ENCODE measurements at places on chromosomes 7 and 10.

GRCh38 chr7:98722402-98722801, 105.3 kb downstream of the NPTX2 start:
- no peak for DNase-seq

- no peak for DNase-seq
Measured at GRCh38 chr7:42978496-42978895, 46.3 kb downstream of the MRPL32 start.

DNA sequence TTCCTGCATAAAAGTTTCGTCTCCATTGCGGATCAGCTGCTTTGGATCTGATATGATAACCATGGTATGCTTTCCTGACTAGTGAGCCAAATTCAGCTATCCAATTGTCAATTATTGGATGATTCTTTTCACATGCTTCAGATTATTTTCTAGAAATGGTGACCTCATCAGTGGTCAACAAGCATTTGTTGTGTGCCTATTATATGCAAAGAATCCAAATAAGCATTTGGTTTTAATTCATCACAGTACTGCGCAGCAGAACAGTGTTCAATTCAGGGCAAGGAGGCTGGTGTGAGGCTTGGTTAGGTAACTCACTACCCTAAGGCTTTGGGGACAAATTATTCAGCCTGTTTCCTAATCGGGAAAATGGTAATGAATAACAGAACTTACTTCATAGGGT, 200.5 kb downstream of the SKAP2 start:
- DNase-seq = peak; percentile 7

GRCh38 chr7:66910789-66911188, 10.2 kb upstream of the TMEM248 start:
- no peak for DNase-seq

- DNase-seq = no peak
Measured at GRCh38 chr10:35501923-35502322, 103.2 kb upstream of the GJD4 start.

DNA sequence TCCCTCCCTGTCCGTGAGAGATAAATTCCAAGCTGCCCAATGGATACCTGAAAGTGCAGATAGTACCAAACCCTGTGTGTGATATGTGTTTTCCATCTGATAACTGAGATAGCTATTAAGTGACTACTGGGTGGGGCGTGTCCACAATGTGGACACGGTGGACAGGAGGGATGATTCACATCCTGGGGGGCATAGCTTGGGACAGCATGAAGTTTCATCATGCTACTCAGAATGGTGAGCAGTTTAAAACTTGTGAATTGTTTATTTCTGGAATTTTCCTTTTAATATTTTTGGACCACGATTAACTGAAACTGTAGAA, 158.6 kb downstream of the CREB5 start:
- DNase-seq = peak; percentile 15

DNA sequence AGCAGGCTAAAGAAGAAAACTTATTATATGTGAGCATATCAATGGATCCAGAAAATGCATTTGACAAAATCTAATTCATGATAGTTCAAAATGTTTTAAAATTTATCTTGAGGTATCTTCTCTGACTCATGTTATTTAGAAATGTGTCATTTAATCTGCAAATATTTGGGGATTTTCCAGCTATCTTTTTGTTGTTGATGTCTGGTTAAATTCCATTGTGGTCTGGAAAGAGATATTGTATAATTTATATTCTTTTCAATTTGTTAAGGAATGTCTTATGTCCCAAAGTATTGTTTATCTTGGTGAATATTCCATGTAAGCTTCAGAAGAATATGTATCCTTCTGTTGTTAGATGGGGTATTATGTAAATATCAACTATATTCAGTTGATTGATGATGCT, 942.5 kb downstream of the KCNMA1 start:
- DNase-seq = no peak

GRCh38 chr10:60717852-60718251, 60.4 kb upstream of the CDK1 start:
- no peak for DNase-seq

- no peak for DNase-seq
Measured at GRCh38 chr10:94083662-94084265, 90.0 kb downstream of the PLCE1 start.

- no peak for DNase-seq
Measured at GRCh38 chr10:87615856-87616255, 43.8 kb upstream of the PAPSS2 start.

DNA sequence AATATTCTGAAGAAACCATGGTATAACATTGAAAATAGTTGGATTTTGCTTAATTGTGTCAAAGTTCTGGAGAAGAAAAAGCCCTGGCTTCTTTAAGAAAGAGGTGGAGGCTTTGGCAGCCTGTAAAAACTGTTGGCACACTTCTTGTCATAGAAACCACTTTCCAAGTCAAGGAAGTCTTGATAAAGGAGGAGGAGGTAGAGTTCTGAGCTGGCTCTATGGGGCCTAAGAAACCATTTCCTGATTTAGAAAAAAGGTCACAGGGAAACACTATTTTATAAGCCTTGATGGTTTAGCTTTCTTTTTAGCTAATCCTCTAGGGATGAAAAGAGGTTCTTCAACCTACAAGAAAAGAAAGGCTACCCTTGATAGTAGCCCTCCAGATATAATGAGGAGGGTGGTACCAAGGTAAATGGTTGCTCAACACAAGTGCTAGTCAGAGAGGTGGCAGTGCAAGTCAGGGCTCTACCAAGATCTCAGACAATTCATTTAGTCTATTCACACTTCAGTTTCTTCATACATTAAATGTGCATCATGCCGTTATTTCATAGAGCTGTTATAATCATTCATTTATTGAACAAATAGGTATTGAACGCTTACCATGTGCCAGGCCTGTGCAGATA, 346.9 kb downstream of the RNLS start:
- DNase-seq = no peak

DNA sequence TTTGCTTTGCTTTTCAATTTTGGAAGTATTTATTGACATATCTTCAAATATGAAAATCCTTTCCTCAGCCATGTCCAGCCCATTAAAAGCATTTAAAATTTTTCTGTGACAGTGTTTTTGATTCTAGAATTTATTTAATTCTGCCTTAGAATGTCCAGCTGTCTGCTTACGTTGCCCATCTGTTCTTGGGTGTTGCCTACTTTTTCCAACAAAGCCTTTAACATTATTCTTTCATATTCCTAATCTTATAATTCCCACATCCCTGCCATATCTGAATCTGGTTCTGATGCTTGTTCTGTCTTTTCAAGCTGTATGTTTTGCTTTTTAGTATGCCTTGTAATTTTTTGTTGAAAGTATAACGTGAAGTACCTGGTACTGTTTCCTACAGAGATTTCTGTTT, 204.7 kb upstream of the VSTM2A start:
- DNase-seq = no peak

DNA sequence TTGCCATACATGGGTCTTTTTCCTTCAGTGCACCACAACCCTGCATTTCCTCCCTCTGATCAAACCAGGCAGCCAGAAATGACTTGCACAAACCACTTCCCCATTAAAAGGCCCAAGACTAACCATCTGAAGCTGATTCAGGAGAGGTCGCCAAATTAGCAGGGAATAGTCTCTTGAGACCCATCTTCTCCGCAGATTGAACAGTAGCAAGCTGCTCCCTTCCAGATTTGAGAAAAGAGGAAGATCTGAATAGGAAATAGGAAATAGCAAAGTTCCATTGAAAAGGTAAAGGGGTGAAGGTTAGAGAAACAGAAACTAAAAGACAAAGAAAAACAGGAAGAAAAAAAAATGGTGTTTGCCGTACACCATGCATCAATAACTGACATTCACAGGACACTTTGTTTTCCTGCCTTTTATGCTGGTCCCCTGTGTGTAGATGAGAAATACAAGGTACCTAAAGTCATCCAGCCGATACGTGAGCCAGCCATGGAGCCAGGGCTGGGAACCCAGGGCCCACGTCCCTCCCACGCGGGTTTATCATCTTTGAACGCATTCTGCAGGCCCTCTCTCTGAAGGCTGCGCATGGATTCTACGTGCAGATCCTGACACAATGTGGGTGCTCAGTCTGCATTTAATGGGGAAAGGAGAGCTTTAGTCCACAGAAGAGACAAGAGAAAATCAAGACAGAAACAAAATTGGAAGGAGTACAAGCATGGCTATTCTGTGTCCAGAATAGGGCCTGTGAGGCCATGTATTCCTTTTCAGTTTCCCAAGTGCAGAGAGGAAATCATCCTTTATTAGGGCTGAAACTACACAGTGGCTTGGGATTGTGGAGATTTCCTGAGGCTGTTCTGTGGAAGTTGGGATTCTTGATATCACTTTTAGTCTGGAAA, 268.4 kb upstream of the NPVF start:
- no peak for DNase-seq

DNA sequence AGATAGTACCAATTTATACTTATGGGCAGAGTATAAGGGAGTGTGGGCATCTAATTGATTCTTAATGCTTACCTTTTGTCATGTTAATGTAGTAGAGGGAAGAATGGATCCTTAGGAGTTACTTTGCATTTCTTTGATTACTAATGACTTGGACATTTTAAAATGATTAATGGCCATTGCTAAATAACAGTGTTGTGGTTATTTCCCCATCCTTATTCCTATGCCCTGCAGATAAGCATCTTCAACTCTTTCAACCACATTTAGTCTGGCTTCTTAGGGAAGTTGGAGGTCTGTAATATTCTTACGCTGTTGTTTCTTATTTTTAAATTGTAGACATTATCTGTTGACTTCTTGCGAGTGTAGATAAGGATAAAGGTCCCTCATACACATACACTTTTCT, 37.2 kb downstream of the KAT6B start:
- no peak for DNase-seq

DNA sequence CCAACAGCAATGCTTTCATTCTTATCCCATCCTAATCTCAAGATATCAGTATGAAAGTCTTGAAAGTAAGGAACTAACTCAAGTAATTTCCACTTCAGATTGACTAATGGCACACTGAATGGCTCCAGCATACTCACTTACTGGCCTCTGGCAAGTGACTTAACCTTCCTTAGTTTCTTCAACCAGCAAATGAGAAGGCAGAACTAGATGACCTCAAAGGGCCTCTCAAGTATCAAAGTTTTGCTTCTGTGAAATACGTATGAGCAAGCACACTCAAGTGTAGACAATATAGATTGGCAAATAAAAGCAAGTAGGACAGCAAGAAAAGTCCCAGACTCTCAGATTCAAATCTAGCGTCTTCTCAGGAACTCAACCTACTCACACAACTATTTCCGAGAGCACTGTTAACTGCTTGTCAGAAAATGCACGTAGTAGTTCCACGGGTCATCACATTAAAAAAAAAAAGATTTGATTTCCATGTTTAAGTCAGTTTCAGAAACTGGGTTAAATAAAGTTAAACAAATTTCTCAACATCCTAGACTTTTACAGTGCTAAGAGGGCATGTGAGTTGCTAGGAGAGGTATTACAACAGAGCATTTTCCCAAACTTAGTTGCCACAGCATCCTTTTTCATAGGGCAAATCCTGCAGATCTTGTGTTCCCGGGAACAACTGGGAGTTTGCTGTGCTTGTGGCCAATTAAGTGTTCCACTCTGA, 276.9 kb upstream of the KLF14 start:
- DNase-seq = no peak

- DNase-seq = no peak
Measured at GRCh38 chr7:51973939-51974338, 657.3 kb upstream of the COBL start.

DNA sequence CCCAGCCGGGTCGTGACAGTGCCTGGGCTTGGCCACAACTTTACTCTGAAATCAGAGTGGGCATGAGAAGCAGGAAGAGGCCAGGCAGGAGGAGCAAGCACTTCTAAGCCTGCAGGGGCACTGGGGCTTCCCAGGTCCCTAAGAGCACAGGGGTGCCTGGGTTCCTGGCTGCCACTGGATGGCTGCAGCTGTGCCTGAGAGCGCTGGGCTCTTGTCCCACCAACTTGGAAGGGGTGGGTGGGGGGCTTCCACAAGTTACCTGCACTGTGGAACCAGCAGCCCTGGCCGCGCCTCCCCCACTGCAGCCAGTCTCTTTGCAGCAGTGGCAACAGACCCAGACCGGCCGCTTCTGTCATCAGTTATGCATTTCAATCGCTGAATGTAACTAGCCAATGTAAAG, 434.7 kb upstream of the GRM3 start:
- DNase-seq = no peak

- DNase-seq = no peak
Measured at GRCh38 chr7:103003004-103003403, 71.6 kb downstream of the FBXL13 start.

DNA sequence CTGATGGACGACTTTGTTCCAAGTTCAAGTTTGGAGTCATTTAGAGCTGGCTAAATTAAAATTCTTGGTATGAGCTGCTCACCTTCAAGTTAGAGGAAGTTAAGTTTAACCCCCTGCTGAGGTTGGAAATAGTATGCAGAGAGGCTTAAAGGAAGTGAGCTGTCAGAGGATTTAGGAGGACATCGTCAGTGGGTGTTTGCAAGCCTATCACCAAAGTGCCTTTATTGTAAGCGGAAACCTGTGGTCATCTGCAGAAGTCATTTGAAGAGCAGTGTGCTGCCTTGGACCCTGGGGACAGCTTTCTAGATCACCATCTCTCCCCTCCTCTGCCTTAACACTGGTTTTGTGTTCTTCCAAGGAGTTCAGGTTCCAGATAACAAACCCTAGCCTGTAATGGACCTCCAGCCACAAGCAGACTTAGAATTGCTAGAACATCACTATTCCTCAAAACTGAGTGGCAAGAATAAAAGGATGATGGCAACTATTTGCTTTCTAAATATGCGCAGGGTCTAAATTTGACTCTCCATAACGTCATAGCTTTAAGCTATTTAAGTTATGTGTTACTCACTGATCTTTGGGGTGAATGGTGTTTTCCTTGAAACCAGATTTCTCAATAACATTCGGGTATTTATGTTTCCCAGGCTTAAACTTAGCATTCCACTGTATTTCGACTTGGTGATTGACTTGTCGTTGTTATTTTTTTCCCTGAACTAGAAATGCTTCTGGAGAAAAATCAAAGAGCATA, 93.4 kb downstream of the SLC39A12 start:
- DNase-seq = no peak

- no peak for DNase-seq
Measured at GRCh38 chr10:103021900-103022293, 103.8 kb downstream of the CNNM2 start.

- no peak for DNase-seq
Measured at GRCh38 chr10:70476249-70477035, 2.1 kb upstream of the PALD1 start.

GRCh38 chr7:50101873-50102272, 8.8 kb upstream of the ZPBP start:
- no peak for DNase-seq

- DNase-seq = no peak
Measured at GRCh38 chr7:80748363-80749042, 110.1 kb downstream of the CD36 start.

DNA sequence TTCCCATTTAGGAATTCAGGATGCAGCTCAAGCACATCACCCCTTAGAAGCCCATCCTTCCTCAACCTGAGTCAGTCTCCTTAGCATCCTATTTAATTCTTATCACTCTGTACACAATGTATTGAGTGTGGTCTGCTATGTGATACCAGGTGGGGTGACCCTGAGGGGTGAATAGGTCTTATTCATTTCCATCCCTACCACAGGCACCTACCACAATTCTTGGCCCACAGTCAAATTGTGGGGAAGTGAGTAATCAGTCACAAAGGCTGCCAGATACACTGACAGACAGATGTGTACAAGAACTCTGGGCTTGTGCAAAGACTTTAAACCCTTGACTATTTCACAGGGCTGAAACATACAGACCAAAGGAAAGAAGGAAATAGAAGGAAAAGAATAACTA, 560.5 kb downstream of the PARD3 start:
- DNase-seq = peak; percentile 5

GRCh38 chr7:47574482-47575329, 7.2 kb downstream of the TNS3 start:
- no peak for DNase-seq

GRCh38 chr10:79150444-79150754, 81.6 kb downstream of the ZMIZ1 start:
- DNase-seq = no peak
